ENCODE measurements at places on chromosomes 7 and 10. TPM values are rescaled to one million over a fixed set of nuclear protein-coding genes. Genes with fewer than 3 reads are reported as not detected.

The VWA2 gene
- not detected for total RNA-seq

The CHAT gene
- total RNA-seq: not detected

- no peak for DNase-seq
These were observed 131.9 kb upstream of the PCGF5 start for GRCh38 chr10:91088300-91089140.

- peak; percentile 33 for DNase-seq
These were observed 9.3 kb downstream of the MKLN1 start for GRCh38 chr7:131336956-131337355.

DNA sequence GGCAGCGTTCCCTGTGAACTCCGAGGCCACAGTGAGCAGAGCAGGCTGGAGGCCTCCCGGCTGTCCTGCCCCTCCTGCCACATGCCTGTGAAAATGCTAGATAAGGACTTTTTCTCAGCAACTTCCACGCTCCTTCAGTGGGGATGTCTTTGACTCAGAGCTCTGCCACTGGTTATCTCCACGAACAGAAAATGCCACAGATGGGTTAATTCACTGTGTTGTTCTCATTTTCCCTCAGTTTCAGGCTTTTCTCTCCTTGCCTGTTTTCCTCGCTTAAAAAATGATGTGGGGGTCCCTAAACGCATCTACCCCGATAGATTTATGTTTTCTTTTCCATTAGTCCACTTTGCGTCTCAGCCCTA is 51.3 kb downstream of the IKZF1 start:
- DNase-seq: peak; percentile 81

- no peak for DNase-seq
These were observed 139.9 kb downstream of the ARL4A start for GRCh38 chr7:12827219-12827821.

- DNase-seq: peak; percentile 84
These were observed 50.5 kb upstream of the FOXK1 start for GRCh38 chr7:4631380-4632179.

- DNase-seq: no peak
These were observed 23.7 kb upstream of the CDH23 start for GRCh38 chr10:71372882-71373495.
